ENCODE measurements at places on chromosomes 16 and 17. TPM values are rescaled to one million over a fixed set of nuclear protein-coding genes. Genes with fewer than 3 reads are reported as not detected.
A peak's percentile ranks its signal among the peaks of the same experiment; 100 is the strongest.

GRCh38 chr17:19014628-19015215 lies 10.2 kb upstream of the FAM83G start:
- no peak for DNase-seq

The KCNAB3 gene
- polyA plus RNA-seq: not detected

DNA sequence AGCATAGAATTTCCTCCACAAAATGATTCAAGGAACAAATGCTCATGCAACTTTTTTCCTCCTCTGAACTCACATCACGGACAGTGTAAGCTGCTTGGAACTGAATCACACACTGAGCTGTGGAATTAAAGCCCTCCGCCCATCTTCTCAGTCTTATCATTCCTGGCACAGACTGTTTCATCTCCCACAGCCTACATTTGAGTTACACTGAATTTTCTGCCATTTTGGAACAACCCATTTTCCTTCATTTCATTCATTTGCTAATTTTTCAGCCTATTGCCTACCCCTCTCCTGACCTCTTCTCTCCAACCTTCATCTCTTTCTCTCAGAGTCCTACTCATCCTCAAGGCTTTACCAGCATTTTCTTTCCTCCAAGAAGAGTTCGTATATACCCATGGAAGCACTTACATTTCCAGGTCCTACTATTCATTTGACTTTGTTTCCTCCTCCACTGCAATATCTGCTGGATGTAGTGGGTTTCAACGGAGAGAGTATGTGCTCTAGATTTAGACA lies 39.1 kb upstream of the TOM1L1 start:
- no peak for DNase-seq

DNA sequence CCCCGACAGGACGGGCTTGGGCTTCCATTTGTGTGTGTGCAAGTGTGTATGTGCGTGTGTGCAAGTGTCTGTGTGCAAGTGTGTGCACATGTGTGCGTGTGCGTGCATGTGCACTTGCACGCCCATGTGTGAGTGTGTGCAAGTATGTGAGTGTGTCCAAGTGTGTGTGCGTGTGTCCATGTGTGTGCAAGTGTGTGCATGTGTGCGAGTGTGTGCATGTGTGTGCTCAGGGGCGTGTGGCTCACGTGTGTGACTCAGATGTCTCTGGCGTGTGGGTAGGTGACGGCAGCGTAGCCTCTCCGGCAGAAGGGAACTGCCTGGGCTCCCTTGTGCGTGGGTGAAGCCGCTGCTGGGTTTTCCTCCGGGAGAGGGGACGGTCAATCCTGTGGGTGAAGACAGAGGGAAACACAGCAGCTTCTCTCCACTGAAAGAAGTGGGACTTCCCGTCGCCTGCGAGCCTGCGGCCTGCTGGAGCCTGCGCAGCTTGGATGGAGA lies 23.1 kb upstream of the ITGAX start:
- no peak for DNase-seq

DNA sequence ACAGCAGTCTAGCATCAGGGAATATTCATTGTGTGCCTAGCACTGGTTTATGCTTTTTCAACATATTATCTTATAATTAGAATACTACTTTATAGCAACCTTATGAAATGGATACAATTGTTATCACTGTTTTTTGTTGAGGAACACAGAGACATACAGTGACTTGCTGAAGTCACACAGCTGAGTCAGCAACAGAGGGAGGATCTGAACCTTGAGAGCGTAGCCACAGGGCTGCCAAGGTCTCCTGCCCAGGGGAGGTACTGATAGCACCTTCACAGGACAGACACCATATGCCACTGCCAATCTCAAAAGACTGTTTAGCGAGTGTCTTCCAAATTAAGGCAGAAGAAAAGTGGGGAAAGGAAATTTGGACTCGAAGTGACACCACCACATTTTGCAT lies 63.0 kb downstream of the GTF3C1 start:
- no peak for DNase-seq

DNA sequence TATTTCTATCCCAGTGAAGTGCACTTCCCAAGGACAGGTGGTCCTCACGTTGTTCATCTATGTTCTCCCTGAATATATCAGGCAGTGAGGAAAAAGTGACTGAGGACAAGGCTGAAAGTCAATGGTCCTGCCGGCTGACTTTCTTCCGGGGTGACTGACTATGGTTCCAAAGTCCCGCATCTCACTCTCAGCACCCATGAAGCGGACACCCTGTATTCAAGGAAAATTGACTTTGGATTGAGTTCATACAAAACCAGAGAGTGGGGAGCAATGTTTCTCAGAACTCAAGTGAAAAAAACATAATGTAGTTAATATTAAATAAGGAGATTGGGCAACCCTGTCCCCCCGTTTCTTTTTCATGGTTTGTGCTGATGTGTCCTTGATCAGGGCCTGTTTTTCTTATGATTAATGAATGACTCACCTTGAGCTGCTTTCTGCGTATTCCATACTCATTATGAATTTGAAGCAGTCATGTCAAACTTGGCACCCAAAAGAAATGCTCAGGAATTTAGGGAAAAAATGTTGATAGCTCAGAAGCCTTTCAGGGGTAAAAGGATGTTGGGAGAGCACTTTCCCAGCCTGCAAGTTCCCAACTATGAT lies 184.0 kb downstream of the CYLD start:
- no peak for DNase-seq

The SLFN14 gene
- polyA plus RNA-seq: 0.09 TPM

GRCh38 chr16:15950161-15950854 lies 892 bp downstream of the ABCC1 start:
- no peak for DNase-seq

DNA sequence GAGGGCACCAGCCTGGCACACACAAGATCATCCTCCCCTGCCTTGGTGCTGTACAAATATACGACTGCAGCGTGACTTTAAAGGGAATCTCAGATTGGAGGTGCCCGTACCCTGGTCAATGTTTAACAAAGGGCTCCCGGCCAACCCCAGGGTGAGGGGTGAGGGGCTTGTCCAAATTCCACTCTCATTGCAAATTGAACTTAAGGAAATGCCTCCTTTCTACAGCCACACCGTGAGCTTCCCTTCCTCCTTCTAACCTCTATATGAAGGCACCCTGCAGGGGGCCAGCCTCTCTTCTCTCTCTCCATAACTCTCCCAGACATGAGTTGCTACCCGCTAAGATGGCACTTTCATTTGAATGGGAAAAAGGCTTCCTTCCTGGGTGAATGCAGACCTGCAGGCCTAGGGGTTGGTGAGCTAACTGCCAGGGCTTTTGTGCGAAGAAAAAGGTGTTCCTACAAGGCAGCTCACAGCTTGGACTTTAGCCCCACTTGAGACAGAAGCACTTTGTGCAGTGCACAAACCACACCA lies 76.6 kb downstream of the IRF8 start:
- no peak for DNase-seq

GRCh38 chr17:68456339-68457167 lies 743 bp downstream of the WIPI1 start:
- DNase-seq: peak; percentile 88

GRCh38 chr16:22641131-22641628 lies 130.5 kb downstream of the NPIPB5 start:
- peak; percentile 8 for DNase-seq

DNA sequence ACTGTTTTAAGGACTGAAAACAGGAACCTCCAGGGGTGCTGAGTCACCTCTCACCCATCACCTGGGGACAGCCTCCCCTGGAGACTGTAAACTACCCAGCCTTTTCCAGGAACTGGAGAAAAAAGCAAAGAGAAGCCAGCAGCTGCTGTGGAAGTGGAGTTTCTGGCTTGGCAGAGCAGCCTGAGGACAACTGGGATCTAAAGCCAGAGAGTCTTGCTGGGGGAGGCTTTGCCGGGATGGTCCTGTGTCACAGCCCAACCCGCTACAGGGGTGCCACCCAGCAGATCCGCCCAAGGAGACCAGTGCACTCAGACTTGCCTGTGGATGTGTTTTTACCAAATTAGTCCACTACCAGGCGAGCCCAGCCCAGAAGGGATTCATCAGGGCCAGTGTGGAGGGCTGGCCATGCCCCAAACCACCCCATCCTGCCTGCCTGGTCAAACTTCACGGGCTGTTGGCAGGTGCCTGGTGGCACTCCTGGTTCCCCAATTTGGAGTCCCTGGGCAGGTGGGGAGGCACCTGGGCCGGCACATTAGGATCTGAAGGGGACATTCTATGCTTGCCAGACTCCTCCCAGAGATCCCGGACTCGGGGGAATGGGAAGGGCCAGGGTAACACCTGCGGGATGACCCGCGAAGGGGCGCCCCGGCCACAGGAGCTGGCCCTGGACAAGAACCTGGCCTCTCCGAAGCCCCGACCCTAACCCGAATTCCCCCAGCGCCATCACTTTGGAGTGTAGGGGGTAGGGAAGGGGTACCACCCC lies 771 bp downstream of the MSRB1 start:
- DNase-seq: no peak

DNA sequence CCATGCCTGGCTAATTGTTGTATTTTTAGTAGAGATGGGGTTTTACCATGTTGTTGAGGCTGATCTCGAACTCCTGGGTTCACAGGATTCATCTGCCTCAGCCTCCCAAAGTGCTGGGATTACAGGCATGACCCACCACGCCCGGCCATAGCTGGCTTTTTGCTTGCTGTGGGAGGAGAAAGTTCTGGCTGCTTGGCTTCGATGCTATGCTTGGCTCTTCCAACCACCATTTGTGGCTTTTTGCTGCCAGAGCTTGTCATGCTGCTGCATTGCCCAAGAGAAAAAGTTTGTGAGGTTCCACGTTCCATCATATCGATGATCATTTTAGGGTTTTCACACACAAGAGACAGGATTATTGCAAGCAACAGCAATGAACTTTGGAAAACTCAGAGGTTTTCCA lies 16.2 kb downstream of the BMERB1 start:
- no peak for DNase-seq

DNA sequence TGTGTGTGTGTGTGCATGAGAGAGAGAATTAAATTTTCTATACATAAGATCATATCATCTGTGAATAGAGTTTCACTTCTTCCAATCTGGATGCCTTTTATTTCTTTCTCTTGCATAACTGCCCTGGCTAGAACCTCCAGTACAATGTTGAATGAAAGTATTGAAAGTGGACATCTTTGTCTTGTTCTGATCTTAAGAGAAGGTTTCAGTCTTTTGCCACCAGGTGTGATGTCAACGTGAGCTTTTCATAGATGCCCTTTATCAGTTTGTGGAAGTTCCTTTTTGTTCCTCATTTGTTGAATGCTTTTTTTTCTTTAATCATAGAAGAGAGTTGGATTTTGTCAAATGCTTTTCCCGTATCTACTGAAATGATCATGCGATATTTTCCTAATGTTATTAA lies 63.3 kb downstream of the RNF213 start:
- no peak for DNase-seq

GRCh38 chr17:61388561-61389356 lies 10.9 kb upstream of the TBX2 start:
- no peak for DNase-seq
